CD4-positive, alpha-beta T cell treated with Interleukin-15 for 1 hour (primary cell): ENCODE measurements at places on chromosomes 3 and 15.

DNA sequence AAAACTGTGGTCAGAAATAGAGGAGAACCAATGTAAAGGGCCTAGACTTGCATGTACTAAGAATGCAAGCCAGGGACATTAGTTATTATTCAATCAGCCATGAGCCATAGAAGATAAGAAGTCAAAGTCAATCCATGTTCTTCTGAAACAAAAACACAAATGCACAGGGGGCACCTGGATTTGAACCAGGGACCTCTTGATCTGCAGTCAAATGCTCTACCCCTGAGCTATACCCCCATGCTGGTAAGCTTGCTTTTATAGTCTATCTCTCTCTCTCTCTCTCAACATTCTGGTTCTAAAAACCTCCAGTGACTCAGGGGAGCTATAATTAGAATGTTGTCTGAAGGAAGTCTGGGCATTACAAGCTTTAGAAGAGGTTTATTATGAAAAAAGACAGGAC is 85.6 kb upstream of the ACP3 start:
- DNase-seq, result no peak

DNA sequence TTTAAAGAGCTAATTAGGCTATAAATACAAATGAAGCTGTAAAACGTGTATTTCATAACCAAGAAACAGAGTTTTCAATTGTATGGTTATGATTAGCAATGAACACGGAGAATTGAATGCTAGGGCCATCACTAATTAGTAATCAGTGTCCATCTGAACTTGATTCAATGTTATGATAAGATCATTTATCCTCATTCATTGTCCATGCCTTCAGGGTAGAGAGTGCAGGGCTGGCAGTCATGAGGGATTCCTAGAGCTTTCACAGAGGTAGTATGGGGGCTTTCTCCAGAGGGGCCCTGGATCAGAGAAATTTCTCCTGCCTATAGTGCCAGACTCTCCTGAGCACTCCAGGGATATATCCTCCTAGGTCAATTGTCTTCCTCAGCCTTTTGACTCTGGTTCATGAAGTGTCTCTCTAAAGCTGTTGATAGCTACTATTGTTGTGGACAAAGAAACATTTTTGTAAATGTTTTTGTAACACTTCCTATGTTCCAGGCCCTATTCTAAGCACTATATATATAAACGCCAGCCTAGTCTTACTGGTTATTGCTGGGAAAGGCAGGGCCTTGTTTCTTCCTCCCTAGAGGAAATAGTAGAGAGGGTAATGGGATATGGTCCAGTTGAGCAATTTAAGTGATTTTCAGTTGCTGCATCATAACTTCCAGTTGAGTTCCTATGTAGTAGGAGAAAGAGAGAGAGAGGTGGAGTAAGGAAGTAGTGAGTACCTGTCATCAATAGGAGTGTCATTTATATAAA is 249.0 kb downstream of the NFKBIZ start:
- DNase-seq, result no peak

- no peak for DNase-seq
These were observed 141.2 kb downstream of the NUP210 start for GRCh38 chr3:13278783-13279531.

GRCh38 chr15:25738171-25738965 is 124.8 kb downstream of the ATP10A start:
- no peak for DNase-seq

DNA sequence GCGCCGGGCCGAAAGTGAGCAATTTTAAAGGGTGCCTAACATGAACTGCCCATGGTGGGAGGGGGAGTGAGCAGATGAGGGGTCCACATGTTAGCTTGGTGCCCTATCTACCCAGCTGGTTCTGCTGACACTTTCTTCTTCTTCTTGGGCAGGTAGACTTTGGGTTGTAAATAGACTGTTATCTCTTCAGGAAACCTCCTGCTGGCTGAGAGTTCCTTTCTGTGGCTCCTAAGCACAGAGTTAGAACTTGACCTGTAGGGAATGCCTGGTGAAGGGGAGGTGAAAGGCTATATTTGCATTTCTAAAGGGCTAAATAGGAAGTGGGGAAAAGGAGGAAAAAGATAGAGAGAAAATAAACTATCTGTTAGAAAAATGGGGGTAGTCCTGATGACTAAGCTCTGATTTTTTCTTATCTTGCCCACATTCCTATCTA is 521.4 kb upstream of the TGFBR2 start:
- DNase-seq, result no peak

- DNase-seq, result no peak
These were observed 45.0 kb downstream of the BCL2L10 start for GRCh38 chr15:52067545-52067926.

- DNase-seq, result no peak
These were observed 7.6 kb downstream of the MAN2C1 start for GRCh38 chr15:75360856-75361255.

DNA sequence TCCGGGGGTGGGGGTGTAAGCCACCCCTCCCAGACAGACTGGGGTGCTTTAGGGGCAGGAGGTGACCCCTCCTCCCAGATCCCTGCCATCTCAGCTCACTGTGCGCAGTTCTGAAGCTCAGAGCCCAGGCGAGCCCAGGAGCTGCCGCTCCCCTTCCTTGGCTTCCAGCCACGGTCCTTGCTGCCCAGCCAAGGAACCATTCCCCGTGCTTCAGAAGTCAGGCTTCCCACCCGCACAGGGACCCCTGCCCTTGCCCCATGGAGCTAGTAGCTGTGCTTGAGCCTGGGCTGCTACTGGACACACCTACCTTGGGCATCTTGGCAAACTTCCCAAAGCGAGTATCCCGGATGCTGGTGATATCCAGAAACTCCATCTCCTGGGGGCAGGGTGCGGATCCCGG is 4.8 kb downstream of the PLCB2 start:
- no peak for DNase-seq

GRCh38 chr15:88651971-88652370 is 13.2 kb downstream of the ISG20 start:
- DNase-seq, result no peak

- DNase-seq, result no peak
These were observed 96.6 kb upstream of the LRIG1 start for GRCh38 chr3:66597308-66597863.
